Putamen (tissue), 1 donor: ENCODE measurements at places on chromosomes 1 and 21.

DNA sequence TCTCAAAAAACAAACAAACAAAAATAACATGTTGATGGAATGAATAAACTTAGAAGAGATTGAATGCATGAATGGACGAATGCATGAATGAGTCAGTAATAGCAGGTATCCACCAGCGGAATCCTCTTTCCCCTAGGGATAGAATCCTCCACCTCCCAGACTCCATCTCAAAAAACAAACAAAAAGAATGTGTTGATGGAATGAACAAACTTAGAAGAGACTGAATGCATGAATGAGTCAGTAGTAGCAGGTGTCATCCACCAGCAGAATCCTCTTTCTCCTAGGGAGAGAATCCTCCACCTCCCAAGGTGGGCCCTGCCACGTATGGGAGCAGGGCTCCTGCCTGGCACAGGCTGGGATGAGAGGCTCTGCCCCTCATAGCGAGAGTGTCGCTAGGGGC lies 26.8 kb upstream of the RNF19B start:
- DNase-seq: no peak

GRCh38 chr1:179971563-179972496 lies 17.2 kb downstream of the CEP350 start:
- no peak for DNase-seq

- DNase-seq: no peak
Measured at GRCh38 chr1:206925106-206925736, 3.5 kb upstream of the FCMR start.

DNA sequence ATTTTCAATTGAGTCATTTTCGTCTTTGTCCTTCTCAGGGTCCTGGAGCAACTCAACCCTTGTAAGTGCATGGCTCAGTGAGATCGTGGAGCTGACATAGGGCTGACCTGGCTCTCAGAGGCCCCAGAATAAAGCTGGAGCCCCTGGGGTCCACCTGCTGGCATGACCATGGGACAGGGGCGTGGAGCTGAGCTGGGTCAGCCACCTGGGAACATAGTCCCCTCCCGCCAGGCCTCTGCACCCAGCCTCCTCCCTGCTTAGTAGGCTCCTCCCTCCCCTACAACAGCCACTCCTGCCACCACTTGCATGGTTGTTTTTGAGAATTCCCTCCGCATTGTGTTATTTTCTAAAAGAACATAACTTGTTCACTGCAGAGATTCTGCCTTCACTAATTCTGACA lies 3.1 kb upstream of the RIPK4 start:
- no peak for DNase-seq

DNA sequence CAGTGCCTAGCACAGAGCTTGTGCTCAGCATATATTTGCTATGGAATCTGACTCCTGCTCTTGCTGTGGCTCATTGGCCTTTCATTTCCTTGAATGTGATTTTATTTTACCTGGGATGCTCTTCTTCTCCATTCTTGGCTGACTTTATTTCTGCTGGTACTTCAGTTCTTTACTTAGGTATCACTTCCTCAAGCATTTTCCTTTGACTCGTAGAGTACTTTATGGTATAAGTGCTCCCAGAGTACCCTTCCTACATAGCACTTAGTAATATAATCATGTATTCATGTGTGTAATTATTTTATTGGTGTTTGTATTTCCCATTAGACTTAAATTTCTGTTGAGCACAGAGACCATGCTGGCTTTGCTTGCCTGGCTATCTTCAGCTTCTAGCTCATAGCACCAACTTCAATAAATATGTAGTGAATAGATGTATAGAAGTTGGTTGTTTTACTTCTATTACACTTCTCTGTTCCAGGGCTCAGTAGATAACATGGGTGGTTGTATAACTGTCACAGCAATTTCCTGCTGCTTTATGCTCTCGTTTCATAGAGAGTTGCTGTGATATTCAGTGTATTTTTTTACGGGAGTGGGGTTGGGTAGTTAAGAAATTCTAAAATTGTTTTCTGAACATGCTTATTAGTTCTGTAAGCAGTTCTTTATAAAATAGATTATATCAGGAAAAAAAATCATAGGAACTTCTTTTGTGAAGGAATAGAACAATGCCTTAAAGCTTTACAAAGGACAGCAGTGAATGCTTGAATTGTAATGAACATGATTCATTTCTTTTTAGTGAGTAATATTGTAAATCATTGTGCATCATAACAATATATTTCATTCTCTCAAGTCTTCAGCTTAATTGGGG lies 112.2 kb downstream of the NEK7 start:
- no peak for DNase-seq

DNA sequence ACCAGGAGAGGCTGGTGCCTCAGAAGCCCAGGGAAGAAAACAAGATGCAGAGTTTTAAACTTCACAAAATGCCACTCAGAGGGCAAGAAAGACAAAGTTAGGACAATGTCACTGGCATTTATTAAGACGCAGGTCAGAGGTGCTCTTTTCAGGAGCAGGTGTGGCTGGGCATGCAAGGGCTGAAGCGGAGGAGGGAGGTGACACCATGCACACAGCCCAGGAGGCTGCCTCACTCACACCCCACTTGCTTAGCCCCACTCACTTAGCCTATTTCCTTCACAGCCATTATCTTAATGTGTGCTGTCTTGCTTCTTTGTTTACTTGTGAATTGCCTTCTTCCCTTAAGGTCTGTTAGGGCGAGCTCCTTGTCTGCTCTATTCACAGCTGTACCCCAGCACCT lies 17.2 kb downstream of the HIVEP3 start:
- DNase-seq: no peak

DNA sequence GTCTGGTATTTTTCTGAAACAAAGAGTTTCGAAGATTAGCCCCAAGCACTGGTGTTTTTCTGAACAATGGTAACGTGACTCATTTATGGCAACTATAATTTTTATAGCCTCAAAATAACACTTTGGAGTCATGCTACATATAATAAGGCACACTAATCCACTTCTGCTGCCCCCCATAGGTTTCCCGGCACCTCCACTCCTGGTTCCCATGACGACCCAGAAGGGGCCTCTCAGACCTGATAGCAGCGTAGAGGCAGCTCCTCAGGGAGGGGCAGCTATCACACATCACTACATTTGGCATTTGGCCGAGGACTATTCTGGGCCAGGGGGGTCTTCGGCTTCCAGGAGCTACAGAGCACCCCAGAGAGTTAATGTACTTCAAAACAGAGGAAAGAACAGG lies 23.3 kb downstream of the CAPN8 start:
- no peak for DNase-seq
